ENCODE measurements at places on chromosomes 4 and X. TPM values are rescaled to one million over a fixed set of nuclear protein-coding genes. Genes with fewer than 3 reads are reported as not detected.

Gene SPANXN4
- total RNA-seq = not detected

Gene CCNG2
- 114 TPM for total RNA-seq

Gene CSTF2
- 18.8 TPM for total RNA-seq

Gene YY2
- total RNA-seq = 4.4 TPM

Gene SPATA4
- 0.63 TPM for total RNA-seq

Gene MAOB
- 1.9 TPM for total RNA-seq

Gene ZCCHC18
- 18.2 TPM for total RNA-seq

Gene CNKSR2
- total RNA-seq = 243 TPM

Gene XPNPEP2
- total RNA-seq = not detected

Gene SOWAHD
- total RNA-seq = 0.31 TPM

Gene PLXNA3
- total RNA-seq = 53.2 TPM

Gene THAP6
- 30.7 TPM for total RNA-seq

Gene PAGE4
- total RNA-seq = not detected

Gene PNMA6A
- 14.4 TPM for total RNA-seq

Gene GAB3
- total RNA-seq = 0.94 TPM

Data from parietal lobe (tissue), 2 donors.